ENCODE measurements at places on chromosomes 12 and 14.

- no peak for DNase-seq
Measured at GRCh38 chr14:94636744-94637412, 24.7 kb downstream of the SERPINA3 start.

GRCh38 chr12:112007945-112008344 is 5.0 kb downstream of the TMEM116 start:
- DNase-seq = no peak

DNA sequence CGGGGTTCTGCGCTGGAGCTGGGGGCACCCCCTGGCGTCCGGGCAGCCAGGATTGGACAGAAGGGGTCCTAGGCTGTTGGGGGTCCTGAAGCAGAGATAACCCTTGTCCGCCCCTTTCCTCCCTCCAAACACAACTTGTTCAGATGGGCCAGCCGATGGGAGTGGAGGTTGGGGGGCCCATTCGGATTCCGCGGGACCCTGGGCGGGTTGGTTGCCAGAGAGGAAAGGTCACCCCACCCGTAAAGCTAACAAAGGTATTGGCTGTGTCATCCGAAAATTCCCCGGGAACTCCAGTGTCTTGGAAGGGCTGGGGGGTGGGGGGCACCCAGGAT is 1.3 kb downstream of the FAM222A start:
- DNase-seq = no peak

GRCh38 chr12:87464565-87464964 is 564.6 kb downstream of the C12orf50 start:
- no peak for DNase-seq

DNA sequence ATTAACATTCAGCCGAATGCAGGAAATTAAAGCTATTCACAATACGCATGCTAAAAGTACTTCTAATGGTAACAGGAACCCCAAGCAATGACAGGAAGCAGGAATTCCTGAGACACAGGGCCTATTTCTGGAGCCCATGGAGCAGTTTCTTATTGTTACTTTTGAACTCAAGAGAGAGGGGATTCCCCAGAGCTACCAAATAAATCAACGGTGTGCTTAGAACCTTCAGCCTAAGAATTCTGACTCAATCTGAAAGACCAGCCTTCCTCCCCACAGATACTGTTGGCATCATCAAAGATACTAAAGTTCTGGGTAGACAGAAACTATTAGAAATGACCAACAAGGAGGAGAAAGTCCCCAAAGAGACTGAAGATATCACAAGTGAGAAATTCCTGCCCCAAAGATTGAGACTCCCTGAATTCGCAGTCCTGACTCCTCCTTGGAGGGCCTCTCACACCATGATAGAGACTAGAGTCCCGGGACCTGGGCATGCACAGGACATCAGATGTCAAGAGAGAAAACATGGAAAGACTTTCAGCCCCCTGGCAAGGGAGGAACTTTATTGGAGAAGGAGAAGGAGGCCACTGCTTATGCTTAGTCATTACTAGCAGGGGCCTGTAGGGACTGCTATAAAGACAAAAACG is 32.7 kb downstream of the RTRAF start:
- no peak for DNase-seq

- no peak for DNase-seq
Measured at GRCh38 chr14:64109819-64110554, 184.2 kb downstream of the ESR2 start.

- DNase-seq = no peak
Measured at GRCh38 chr12:96196781-96197180, 2.6 kb downstream of the ELK3 start.

- DNase-seq = no peak
Measured at GRCh38 chr14:92199763-92200162, 78.0 kb downstream of the CPSF2 start.

DNA sequence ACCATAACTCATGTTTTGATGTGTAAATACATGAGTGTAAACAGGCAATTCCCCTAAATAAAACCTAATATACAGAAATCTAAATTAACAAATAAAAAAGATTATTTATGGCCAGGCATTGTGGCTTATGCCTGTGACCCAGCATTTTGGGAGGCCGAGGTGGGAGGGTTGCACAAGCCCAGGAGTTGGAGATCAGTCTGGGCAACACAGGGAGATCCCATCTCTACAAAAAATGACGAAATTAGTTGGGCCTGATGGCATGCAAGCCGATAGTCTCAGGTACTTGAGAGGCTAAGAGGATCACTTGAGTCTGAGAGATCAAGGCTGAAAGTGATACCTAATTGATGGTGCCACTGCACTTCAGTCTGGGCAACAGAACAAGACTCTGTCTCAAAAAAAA is 48.7 kb downstream of the BCAT1 start:
- no peak for DNase-seq

- no peak for DNase-seq
Measured at GRCh38 chr14:61187196-61187905, 93.8 kb downstream of the TMEM30B start.

DNA sequence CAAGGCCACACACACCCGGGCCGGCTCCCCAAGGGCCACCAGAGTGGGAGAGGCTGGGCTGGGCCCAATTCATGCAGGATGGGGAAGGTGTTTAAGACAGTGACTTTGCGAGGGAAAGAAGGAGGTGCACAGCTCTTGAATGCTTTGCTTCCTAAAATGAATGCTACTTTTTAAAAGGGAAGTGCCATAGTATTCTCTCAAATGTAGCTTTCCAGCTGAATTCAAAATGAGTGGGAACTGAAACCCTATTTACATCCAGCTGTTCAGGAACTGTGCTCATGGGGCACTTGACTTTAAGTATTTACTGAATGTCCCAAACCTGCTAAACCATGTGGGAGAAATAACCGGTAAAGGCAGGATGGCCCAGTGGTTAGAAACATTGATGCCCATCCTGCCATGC is 7.6 kb downstream of the ITPK1 start:
- no peak for DNase-seq

DNA sequence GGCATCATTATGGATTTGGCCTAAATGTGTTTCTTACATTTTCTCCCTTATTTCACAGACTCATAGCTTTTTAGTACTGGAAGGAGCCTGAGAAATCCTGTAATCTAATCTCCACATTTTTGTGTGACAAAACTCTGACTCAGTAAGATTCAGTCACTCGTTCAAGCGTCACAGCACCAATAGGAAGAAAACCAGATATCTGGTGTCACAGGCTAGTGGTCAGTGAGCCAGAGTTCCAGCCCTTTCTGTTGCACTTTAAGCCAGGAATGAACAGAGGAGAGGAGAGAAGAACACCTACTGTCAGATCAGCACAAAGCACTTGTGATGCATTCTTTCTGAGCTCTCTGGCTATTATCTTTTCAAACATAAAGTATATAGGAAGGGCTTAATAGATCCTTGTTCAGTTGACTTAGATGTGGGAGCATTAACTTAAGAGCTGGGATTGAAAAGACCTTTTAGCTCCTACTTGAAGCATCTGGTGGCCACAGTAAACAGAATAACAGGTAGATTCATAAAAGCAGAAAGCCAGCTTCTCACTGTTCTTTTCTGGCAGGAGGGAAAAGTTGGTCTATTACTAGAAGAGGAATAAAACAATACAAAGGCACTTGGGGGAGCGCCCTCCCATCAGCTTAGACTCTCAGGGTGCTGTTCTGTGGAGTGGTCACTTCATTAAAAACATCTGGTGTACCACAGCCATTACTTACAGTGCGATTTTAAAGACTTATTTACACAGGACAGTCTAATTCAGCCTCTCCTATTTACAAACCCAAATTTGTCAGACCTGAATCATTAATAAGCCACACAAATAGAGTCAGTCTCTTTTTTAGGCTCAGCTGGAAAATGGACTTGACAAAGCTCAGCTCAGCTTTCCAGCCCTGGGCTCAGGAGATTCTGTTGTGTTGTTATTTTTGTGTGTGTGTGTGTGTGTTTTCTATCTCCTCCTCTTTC is 12.2 kb upstream of the NID2 start:
- DNase-seq = no peak

DNA sequence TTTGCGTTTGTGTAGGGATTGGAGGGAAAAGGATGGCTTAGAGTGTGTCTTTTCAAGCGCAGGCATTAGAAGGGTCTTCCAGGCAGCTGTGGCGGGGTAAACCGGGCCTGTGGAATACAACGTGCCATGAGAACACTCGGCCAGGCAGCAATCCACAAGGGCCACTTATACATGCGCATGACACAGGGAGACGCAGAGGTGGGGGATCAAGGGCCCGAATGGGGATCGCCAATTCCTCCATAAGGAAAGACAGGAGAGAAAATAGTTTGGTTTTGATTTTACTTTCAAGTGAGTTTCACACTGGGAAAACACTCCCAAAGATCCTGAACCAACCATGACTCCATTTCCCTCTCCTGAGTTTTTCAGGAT is 71.6 kb downstream of the SPRING1 start:
- no peak for DNase-seq

GRCh38 chr14:99875421-99875820 is 82.2 kb downstream of the EML1 start:
- no peak for DNase-seq

DNA sequence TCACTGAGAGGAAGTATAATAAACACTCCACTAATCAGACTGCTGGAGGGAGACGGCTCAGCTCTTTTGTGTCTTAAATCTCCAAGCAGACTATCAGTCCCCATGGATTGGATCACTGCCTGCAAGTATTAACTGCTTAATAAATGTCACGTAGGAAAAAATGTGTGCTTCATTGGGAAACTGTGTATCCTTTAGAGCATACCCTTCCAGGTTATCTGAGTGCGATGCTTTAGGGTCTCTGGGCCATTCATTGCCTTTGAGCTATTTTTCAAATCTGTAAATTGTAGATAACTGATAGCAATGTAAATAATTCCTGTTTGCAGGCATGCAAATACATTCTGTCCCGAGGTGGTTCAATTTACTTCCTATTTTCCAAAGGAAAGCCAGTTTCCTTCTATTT is 45.0 kb upstream of the VASH1 start:
- DNase-seq = no peak

DNA sequence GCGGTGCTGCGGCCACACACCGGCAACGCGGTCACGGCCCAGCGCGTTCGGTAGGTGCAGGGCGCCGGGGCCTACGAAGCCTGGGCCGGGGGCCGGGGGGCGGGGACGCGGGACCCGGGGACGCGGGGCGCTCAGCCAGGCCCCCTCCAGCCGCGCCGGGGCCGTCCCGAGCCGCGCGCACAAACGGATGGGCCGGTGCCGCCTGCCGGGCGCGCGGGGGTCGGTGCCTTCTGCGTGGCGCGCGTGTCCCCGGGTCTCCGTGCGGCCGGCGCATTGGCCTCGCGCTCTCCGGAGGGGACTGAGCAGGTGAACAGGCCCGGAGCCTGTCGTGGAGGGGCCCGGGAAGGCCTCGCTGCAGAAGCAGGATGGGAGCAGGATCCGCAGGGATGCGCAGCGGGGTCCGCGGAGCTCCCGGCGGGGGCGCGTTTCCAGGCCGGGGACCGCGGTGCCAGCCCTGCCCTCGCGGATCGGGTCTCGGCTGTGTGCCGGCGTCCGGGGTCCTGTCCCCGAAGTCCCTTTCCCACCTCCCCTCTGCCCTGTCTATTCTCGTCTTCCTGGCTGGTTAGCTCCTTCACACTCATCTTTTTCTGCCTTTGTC is 421 bp downstream of the GLT1D1 start:
- DNase-seq = no peak

- DNase-seq = no peak
Measured at GRCh38 chr14:44420226-44420625, 86.9 kb downstream of the FSCB start.

- no peak for DNase-seq
Measured at GRCh38 chr14:26163761-26164160, 434.1 kb downstream of the NOVA1 start.

- no peak for DNase-seq
Measured at GRCh38 chr12:13942826-13943225, 38.6 kb downstream of the GRIN2B start.

DNA sequence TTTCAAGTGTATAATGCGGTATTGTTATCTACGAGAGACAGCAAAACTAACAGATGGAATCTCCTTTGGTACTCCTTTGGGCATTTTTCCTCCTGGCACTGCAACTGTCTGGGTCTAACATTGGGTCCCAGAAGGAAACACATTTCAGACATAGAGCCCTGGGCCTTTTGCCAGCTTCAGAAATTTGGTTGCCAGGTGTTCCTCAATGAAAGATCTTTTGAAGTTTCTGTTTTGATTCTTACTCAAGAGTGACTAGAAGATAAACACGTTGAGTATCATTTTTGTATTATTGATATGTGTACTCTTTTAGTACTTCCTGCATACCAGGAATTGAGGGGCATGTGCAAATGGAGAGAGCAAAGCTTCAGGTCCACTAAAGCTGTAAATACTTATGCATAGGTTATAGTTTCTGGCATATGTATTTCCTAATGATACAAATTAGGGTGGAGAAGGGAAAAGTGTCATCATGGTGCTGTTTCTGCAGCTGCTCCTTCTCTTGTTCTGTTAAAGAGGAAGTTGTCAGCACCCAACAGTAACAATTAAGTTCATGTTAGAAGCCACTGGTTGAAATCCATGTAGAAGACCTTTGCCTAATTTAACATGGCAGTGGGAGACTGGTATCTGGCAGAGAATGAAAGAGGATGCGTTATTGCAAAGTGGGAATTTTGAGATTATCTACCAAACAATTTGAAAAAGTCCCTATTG is 53.5 kb downstream of the SLC38A6 start:
- DNase-seq = no peak

- DNase-seq = no peak
Measured at GRCh38 chr14:87014856-87015255, 978.1 kb downstream of the GALC start.

GRCh38 chr14:38745861-38746260 is 357.2 kb downstream of the SEC23A start:
- DNase-seq = no peak

GRCh38 chr12:12645485-12645884 is 33.8 kb downstream of the CREBL2 start:
- peak; percentile 65 for DNase-seq

- DNase-seq = peak; percentile 25
Measured at GRCh38 chr14:81219759-81220579, 790 bp downstream of the GTF2A1 start.

- no peak for DNase-seq
Measured at GRCh38 chr12:49934505-49934904, 16.0 kb upstream of the AQP2 start.

DNA sequence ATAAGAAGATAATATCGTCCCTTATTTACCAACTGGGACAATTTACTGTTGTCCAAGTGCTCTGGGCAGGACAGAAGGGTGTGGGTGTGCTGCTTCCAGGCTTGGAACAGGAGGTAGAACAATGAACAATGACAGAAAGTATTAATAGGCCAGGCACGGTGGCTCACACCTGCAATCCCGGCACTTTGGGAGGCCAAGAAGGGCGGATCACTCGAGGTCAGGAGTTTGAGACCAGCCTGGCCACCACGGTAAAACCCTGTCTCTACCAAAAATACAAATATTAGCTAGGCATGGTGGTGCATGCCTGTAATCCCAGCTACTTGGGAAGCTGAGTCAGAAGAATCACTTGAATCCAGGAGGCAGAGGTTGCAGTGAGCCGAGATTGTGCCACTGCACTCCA is 2.5 kb downstream of the IFI27 start:
- no peak for DNase-seq

Measured in stimulated activated effector memory CD8-positive, alpha-beta T cell treated with anti-CD3 and anti-CD28 coated beads, Interleukin-12 subunit alpha, Interleukin-12 subunit beta, amount 100 ng/mL, for 72 hours (primary cell).